ELF-1 (cell line): ENCODE measurements at places on chromosomes 4 and X.
A peak's percentile ranks its signal among the peaks of the same experiment; 100 is the strongest.

- DNase-seq = no peak
Observed at GRCh38 chrX:139924696-139925095, 8.2 kb downstream of the ATP11C start.

- no peak for DNase-seq
Observed at GRCh38 chr4:166518315-166518714, 645.3 kb downstream of the TLL1 start.

- no peak for DNase-seq
Observed at GRCh38 chr4:10083861-10084641, 32.5 kb downstream of the WDR1 start.

- DNase-seq = peak; percentile 5
Observed at GRCh38 chr4:169571435-169571834, 40.9 kb downstream of the NEK1 start.

- no peak for DNase-seq
Observed at GRCh38 chr4:83022724-83023450, 12.1 kb upstream of the COPS4 start.

GRCh38 chr4:112348488-112349158 is 51.5 kb downstream of the ALPK1 start:
- peak; percentile 88 for DNase-seq

GRCh38 chr4:12827966-12828365 is 656.2 kb downstream of the RAB28 start:
- no peak for DNase-seq

GRCh38 chrX:107384397-107385105 is 64.9 kb upstream of the FRMPD3 start:
- no peak for DNase-seq

DNA sequence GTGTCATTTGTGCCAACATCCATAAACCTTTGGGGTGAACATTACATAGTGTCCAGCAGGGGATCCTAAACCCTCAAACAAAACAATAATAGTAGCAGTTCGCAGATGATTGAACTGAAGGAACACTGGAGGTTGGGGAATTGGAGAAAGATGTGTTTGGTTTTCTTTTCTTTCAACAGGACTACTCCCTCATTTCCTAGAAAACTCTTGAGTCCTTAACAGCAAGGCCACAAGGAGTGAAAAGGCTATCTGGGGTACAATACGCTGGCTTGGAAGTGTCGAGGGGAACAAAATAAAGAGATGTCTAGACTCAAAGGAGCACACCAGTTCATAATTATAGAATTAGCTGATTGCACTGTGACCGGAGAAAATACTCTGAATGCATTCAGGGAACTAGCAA is 72.1 kb downstream of the IDS start:
- DNase-seq = no peak

- DNase-seq = no peak
Observed at GRCh38 chr4:6473264-6474052, 1.0 kb upstream of the PPP2R2C start.

GRCh38 chr4:81255524-81255923 is 40.5 kb upstream of the PRKG2 start:
- no peak for DNase-seq

DNA sequence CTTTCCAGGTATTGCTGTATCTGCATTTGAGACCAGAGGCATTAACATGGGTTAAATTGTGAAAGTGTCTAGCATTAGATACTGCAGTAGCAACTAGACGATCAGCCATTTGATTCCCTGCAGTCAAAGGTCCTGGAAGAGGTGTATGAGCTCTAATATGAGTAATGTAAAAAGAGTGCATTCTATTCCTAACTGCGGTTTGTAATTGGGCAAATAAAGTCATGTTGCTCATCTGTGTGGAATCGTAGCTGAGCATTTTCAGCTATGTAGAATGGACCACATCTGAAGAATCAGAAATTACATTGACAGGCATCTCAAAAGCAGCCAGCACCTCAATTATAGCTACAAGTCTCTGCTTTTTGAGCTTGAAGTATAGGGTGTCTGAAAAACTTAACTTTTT is 157.6 kb downstream of the ZNF518B start:
- DNase-seq = no peak

- peak; percentile 89 for DNase-seq
Observed at GRCh38 chr4:80184053-80184824, 13.1 kb upstream of the PRDM8 start.

- DNase-seq = peak; percentile 36
Observed at GRCh38 chrX:3286196-3286945, 60.1 kb downstream of the MXRA5 start.

DNA sequence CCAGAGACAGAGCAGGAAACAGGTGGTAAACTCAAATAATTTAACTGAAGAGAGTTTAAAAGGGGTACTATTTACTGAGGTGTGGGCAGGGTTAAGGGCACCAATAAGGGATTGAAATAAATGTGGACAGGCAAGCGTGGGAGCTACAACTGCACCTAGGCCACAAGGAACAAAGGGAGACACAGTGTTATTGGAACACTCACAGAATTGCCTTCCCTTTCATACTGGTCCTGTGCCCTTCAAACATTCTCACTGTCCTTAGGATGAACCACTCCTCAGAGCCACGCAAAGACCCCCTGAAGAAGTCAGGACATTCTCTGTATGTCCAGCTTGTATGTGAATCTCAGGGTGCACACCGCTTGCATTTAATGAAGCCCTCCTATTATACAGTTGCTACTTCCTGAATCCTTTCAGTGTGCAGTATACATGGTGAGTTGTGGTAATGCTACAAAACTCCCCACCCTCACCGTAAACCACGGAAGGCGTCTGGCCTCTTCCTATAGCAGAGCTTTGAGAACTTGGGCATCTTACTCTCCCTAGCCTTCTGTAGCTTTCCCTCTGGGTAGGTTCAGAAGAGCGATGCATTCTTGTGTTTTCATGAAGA is 9.6 kb upstream of the MRPL1 start:
- no peak for DNase-seq

DNA sequence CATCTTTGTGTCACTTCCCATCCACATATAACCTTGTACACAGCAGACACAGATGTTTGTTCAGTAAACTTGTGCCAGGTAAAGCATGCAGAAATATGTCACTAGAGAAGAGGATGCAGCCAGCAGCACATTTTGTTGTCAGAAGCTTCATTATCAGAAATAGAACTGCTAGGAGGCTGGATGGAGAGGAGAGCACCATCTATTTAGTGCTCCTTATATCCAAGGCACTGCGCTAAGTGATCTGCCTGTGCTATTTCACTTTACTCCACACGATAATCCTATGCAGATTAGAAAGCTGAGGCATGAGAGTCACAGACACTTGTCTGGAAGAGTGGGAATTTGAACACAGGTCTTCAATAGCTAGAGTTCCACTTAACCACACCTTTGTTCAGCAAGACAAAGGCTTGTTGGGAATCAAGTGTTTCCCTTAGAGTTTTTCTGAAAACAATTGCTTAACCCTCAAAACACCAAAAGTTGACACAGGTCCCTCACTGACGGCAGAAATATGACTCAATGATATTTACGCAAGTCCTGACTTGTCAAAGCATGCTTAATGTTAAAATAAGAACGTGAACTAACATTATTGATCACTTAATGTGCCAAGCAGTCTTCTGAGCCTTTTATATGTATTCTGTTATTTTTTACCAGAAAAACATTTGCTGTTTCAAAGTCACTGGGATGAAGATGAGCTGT is 1.2 kb upstream of the QDPR start:
- DNase-seq = no peak

DNA sequence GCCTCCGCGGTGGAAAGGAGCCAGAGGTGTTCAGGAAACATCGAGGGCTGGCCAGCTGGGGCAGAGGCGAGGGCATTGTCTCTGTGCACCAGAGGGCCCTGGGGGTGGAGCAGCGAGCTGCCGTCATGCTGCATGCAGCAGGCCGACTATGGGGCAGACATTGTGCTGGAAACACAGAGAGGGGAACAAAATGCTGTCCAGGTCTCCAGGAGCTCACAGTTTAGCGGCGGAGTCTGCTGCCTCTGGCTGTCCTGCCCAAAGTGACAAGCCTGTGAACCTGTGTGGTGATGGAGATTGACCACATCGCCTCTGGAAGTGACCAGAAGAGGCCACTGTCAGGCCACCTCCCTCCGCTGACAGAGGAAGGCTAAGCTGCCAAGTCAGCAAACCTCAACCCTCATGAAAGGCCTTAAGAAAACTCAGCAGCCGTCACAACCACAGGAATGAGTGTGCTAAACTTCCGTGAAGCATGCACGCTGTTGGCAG is 20.1 kb upstream of the SASH3 start:
- peak; percentile 69 for DNase-seq

DNA sequence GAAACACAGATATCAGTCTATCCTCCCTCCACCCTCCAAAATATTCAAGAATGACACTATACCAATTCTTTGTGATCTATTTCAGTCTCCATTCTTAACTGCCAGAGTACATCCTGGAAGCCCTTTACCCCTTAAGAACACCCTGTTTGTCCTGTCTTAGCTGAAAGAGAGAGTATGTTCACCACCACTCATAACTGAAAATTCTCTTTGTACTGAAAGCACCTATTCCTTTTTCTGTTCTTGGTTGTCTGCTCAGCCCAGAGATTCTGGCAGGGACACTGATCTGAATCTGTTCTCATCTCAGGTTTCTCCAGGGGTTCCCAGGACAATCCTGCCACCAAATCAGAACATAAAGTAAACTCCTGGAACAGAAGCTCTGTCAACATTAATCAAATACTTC is 25.4 kb upstream of the EREG start:
- DNase-seq = no peak

GRCh38 chr4:7244331-7244665 is 52.0 kb downstream of the SORCS2 start:
- DNase-seq = no peak

DNA sequence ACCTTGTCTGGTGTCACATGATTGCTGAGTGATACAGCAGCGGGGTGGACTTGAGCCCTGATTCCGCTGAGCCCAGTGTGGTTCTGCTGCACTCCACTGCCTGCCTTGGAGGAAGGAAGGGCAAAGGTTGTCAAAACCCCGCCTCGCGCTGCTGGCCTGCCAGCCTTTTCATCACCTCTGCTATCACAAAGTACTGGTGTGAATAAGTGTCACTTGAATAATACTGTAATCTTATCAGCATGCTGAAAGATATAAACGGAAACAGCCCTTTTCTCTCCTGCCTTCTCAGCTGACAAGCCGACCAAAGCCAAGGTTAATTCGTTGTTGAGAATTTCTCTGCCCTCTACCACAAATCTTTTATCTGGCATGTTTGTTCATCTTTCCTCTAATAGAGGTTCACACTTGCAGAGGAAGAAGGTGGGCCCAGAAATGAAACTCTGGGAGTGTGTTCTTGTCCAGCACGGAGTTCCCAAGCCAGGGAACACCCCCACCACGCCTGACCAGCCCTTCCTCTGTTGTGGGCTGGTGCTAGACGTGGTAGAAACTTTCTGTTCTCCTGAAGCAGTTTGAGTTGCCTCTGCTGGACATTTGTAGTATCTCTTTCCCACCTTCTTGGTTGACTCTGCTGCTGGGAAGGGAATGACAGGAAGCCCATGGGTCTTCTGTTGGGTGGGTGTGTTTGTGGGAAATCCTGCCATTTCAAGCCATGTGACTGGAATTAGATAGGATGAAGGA is 21.5 kb downstream of the FHDC1 start:
- DNase-seq = peak; percentile 47

DNA sequence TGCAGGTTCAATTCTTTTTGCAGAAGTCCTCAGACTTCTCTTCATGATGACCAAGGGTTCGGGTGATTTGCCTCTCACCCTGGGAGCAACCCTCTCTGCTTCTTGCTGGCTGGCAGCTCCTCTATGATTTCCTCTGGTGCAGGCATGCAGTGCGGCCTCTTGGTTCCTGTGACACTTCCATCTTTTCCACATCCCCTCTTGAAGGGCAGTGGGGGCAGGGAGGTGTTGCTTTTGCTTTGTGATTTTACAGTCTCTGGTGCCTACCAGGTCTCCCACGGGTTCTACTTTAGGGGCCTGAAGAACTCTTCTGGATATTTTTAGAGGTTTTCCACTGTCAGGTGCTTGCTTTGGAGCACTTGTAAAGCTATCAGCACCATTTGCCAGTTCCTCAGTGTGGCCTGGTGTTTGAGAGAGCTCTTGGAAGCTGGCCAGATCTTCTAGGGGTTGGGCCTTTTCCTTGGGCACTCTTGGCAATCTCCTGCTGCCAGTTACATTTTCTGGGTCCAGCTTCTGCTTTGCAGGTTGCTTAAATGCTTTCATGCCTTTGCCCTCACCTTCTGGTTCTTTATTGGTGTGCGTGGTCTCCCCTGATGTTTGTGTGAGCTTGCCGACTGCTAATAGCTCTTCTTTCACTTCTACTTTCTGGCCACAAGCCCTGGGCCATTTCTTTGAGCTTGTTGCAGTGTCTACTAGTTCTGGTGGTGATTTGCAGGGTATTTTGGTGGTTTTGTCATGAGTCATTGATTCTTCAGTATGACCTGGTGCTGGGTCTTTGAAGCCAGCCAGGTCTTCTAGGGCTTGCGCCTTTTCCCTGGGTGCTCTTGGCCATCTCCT is 11.5 kb upstream of the CHST7 start:
- no peak for DNase-seq

DNA sequence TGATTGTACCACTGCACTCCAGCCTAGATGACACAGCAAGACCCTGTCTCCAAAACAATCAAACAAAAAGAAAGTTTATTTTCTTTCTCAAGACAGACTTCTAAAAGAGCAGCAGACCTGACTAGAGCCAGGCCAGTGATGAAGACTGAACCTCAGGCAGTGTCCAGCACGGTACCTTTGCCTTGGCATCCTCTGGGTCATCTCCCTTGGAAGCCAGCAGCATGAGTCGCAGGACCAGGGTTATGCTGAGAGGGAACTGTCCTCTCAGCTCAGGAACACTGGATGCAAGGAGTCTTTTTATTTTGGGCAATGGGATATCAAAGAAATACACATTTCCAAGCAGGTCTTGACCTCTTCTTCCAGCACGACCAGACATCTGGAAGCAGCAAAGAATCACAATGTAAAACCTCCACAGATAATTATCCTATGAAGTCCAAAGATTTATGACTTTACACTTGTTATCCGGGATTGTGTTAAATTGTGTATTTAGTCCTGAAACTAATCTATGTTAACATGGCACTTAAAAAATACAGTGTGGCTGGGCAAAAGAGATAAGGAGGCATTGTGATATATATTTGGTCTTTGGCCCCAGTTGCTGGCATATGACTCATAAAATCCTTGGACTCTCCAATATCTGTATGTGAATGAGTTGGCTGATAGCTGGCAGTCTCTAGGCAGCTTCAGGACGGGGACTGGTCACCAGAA is 66.0 kb upstream of the DDX60 start:
- DNase-seq = no peak

- DNase-seq = no peak
Observed at GRCh38 chrX:138463476-138463875, 248.0 kb downstream of the FGF13 start.

GRCh38 chr4:174420316-174420715 is 102.0 kb downstream of the HPGD start:
- no peak for DNase-seq

GRCh38 chr4:164888096-164888715 is 11.2 kb downstream of the APELA start:
- DNase-seq = no peak

DNA sequence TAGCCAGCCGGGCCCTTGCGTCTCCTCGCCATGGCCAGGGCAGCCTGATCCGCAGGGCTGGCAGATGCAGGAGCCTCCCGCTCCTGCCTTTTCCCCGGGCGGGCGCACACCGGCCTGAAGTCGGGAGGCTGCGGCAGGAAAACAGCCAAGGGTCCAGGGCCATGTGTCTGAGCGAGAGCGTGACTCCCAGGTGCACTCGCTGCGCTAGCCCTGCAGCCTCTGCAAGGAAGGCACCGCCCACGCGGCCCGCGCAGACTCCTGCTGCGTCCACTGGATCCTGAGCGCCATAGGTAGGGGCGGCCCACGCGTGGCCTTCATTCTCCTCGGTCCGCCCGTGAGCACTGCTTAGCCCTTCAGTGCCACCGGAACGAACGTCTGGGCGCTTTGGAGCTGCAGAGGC is 379.9 kb downstream of the TRAM1L1 start:
- DNase-seq = no peak

GRCh38 chrX:75158054-75158453 is 2.0 kb upstream of the ABCB7 start:
- no peak for DNase-seq
